ENCODE measurements at places on chromosomes 1 and 21.

DNA sequence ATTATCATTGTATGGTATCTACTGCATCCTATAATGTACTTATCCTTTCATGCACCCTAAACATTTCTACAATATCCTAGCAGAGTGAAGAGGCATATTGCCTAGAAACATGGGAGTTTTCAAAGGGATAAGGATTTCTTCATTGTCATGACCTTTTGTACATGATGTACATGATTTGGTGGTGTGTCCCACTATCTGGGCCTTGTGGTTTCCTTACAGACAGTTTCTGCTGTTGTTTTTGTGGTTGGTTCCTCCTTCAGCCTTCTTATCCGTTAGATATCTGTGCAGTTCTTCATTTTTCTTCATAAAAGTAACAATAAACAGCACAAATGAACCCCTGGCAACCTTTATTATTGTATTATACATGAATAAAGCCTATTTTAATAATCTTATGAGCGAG, 70.4 kb upstream of the BACH1 start:
- no peak overlapping the region for H3K27ac ChIP-seq
- no peak overlapping the region for H3K4me3 ChIP-seq

GRCh38 chr1:218424502-218424901, 79.4 kb downstream of the TGFB2 start:
- no peaks in the 10 kb centered on the region for H3K36me3 ChIP-seq
- no peak for DNase-seq
- H3K4me3 ChIP-seq = no peak overlapping the region
- peaks cover 14% of the 10 kb centered on the region for H3K4me1 ChIP-seq
- H3K27ac ChIP-seq = peak overlapping the region; percentile 45
- H3K27me3 ChIP-seq = no peaks in the 10 kb centered on the region

- H3K36me3 ChIP-seq = no peaks in the 10 kb centered on the region
- no peak for DNase-seq
- H3K4me3 ChIP-seq = no peak overlapping the region
- no peak overlapping the region for H3K27ac ChIP-seq
- no peaks in the 10 kb centered on the region for H3K4me1 ChIP-seq
Observed at GRCh38 chr1:180530501-180530900, 28.1 kb upstream of the ACBD6 start.

DNA sequence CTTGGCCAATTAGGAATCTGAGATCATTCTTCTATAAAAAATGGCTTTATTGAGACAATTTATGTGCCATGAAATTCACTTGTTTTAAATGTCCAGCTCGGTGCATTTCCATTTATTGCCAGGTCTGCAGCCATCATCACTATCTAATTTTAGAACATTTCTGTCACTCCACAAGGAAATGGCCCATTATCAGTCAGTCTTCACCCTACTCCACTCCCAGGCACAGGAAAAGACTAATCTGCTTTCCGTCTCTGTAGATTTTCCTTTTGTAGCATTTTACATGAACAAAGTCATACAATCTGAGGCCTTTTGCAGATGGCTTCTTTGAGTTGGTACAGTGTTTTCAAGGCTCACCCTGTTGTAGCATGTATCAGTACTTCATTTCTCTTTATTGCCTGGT, 27.2 kb downstream of the KIF26B start:
- no peak overlapping the region for H3K27ac ChIP-seq
- no peak overlapping the region for H3K4me3 ChIP-seq
- H3K27me3 ChIP-seq = no peaks in the 10 kb centered on the region
- no peaks in the 10 kb centered on the region for H3K36me3 ChIP-seq
- peaks cover 6% of the 10 kb centered on the region for H3K4me1 ChIP-seq
- no peak for DNase-seq

DNA sequence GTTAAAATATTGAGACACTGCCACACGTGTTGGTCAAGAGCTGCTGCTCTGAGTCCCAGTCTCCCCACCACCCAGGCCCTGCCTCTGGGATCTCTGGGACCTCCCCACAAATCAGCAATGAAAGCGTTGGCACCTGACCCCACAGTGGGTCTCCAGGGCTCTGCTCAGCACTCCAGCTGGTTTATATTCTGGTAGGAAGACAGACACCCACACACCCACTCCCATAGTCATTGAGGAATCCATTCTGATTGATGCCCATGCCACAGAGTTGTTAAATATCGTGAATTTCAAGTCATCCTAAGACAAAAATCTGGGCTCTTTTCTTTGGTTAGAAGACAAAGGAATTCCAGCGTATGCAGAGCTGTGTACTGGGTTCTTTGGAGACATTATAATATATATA, 91.6 kb downstream of the KIF26B start:
- H3K27me3 ChIP-seq = no peaks in the 10 kb centered on the region
- no peak for DNase-seq
- H3K4me3 ChIP-seq = no peak overlapping the region

DNA sequence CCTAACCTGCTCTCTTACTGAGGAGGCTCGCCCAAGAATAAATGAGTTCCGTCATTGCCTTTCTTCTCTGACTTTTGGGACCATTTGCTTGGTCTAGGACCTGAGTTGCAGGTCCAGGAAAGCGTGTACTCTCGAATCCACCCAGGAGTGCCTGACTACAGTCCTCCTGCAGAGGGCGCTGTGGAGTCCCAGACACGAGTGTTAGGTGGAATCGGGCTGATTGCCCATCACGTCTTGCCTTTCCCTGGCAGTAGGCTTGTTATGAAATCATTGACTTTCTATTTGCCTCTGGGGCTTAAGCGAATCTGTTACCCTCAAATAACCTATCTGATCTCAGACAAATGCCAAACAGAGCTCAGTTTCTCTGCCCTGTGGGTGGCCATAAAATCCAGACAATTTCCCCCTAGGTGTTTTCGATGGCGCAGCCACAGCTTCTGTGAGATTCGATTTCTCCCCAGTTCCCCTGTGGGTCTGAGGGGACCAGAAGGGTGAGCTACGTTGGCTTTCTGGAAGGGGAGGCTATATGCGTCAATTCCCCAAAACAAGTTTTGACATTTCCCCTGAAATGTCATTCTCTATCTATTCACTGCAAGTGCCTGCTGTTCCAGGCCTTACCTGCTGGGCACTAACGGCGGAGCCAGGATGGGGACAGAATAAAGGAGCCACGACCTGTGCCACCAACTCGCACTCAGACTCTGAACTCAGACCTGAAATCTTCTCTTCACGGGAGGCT, at the start of gene IL20:
TSS of gene IL20 (plus strand) at position 685 of the 733 bp plus-strand sequence. CDS start 230 bp downstream, outside the sequence.
- H3K4me1 ChIP-seq = no peaks in the 10 kb centered on the region
- H3K27ac ChIP-seq = no peak within 1 kb of the TSS
- H3K4me3 ChIP-seq = no peak within 1 kb of the TSS
- H3K27me3 ChIP-seq = peaks cover 19% of the 10 kb centered on the region

- no peaks in the 10 kb centered on the region for H3K27me3 ChIP-seq
- no peak for DNase-seq
- no peaks in the 10 kb centered on the region for H3K36me3 ChIP-seq
- no peak overlapping the region for H3K27ac ChIP-seq
- H3K4me1 ChIP-seq = no peaks in the 10 kb centered on the region
- no peak overlapping the region for H3K4me3 ChIP-seq
Observed at GRCh38 chr1:114043054-114043453, 63.8 kb downstream of the OLFML3 start.

- H3K27me3 ChIP-seq = no peaks in the 10 kb centered on the region
- no peak for DNase-seq
- no peak overlapping the region for H3K4me3 ChIP-seq
- H3K36me3 ChIP-seq = no peaks in the 10 kb centered on the region
- no peaks in the 10 kb centered on the region for H3K4me1 ChIP-seq
Observed at GRCh38 chr1:185680453-185680852, 53.7 kb upstream of the HMCN1 start.

GRCh38 chr1:92480813-92481598, 5.7 kb downstream of the GFI1 start:
- no peaks in the 10 kb centered on the region for H3K27me3 ChIP-seq
- no peaks in the 10 kb centered on the region for H3K36me3 ChIP-seq
- peaks cover 2% of the 10 kb centered on the region for H3K4me1 ChIP-seq
- no peak for DNase-seq
- no peak overlapping the region for H3K4me3 ChIP-seq

GRCh38 chr1:47690341-47691250, 252.8 kb downstream of the FOXD2 start:
- no peak for DNase-seq
- H3K4me1 ChIP-seq = peaks cover 31% of the 10 kb centered on the region
- H3K27ac ChIP-seq = no peak overlapping the region
- no peaks in the 10 kb centered on the region for H3K36me3 ChIP-seq
- H3K27me3 ChIP-seq = no peaks in the 10 kb centered on the region

Data from Panc1 (cell line).